Upper lobe of right lung (tissue), 1 donor: ENCODE measurements at places on chromosomes 16 and 17. TPM values are rescaled to one million over a fixed set of nuclear protein-coding genes. Genes with fewer than 3 reads are reported as not detected.

Gene MT1B
- total RNA-seq: not detected

Gene MEFV
- total RNA-seq: 8.3 TPM

Gene TMC8
- 26.6 TPM for total RNA-seq

Gene ELOB
- 179 TPM for total RNA-seq

Gene GHDC
- total RNA-seq: 30.9 TPM

Gene ELMO3
- total RNA-seq: 17.5 TPM

Gene OR1A1
- not detected for total RNA-seq

Gene OR1F1
- not detected for total RNA-seq

Gene HID1
- total RNA-seq: 33.5 TPM

Gene PRSS53
- 1.8 TPM for total RNA-seq

Gene HS3ST2
- 9.6 TPM for total RNA-seq

Gene SPATA22
- total RNA-seq: 0.75 TPM

Gene DHRS7C
- not detected for total RNA-seq

Gene SHISA6
- total RNA-seq: not detected

Gene HOXB8
- total RNA-seq: 1.0 TPM

Gene CHRNE
- total RNA-seq: 0.98 TPM

Gene RAP1GAP2
- total RNA-seq: 16.1 TPM

Gene HP
- 94.2 TPM for total RNA-seq

Gene KRT9
- total RNA-seq: not detected

Gene CD300LF
- total RNA-seq: 38.0 TPM

Gene CDC42EP4
- 59.0 TPM for total RNA-seq

Gene SDR42E1
- total RNA-seq: 6.5 TPM

Gene ZPBP2
- not detected for total RNA-seq

Gene CACNA1G
- total RNA-seq: not detected

Gene ODAD4
- 1.0 TPM for total RNA-seq

Gene KRTAP4-3
- not detected for total RNA-seq
